ENCODE measurements at places on chromosomes 4 and X. TPM values are rescaled to one million over a fixed set of nuclear protein-coding genes. Genes with fewer than 3 reads are reported as not detected.

- no peaks in the 10 kb centered on the region for H3K4me1 ChIP-seq
- DNase-seq, result no peak
- no peaks in the 10 kb centered on the region for H3K36me3 ChIP-seq
Observed at GRCh38 chr4:60846678-60847077, 353.4 kb upstream of the ADGRL3 start.

DNA sequence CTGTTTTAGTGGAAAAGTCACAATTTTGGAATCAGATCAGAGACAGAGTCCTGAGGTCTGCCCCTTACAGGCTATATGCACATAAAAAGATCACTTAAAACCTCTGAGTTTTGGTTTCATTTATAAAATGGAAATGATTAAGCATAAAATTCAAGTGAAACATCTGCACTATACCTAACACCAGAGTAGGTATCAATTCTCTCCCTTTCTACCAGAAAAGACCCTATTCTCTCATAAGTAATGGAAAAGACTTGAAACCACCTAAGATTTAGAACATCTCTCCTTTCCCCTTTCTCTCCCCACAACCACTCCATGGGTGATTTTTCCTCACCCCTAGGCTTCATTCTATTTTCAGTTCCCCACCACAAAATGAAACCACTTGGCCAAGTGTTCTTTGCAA is 907 bp downstream of the LHFPL1 start:
- H3K27me3 ChIP-seq, result no peaks in the 10 kb centered on the region
- H3K4me1 ChIP-seq, result peaks cover 37% of the 10 kb centered on the region
- H3K27ac ChIP-seq, result peak overlapping the region; percentile 56
- peak overlapping the region; percentile 52 for H3K4me3 ChIP-seq
- DNase-seq, result no peak

GRCh38 chr4:186497043-186497442 is 58.3 kb downstream of the MTNR1A start:
- H3K36me3 ChIP-seq, result no peaks in the 10 kb centered on the region
- H3K27me3 ChIP-seq, result no peaks in the 10 kb centered on the region
- H3K4me3 ChIP-seq, result no peak overlapping the region
- DNase-seq, result no peak
- no peaks in the 10 kb centered on the region for H3K4me1 ChIP-seq

DNA sequence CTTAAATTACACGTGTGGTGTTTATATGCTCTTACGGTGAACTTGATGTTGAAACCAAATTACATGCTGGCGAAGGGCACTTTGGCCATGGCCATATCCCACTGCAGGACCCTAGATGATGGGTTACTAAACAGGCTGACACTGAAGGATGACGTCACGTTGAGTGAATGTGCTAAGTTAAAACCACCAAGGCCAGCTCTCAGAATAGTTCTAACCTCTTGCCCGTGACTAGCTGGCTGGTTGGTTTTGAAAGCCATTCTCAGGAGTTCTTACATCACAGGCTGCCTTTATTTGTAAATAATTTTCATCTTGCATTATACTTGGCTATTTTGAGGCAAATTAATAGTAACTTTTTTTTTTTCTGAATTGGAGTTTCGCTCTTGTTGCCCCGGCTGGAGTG is 41.3 kb upstream of the PHEX start:
- H3K36me3 ChIP-seq, result no peaks in the 10 kb centered on the region
- peaks cover 9% of the 10 kb centered on the region for H3K4me1 ChIP-seq
- H3K4me3 ChIP-seq, result no peak overlapping the region

DNA sequence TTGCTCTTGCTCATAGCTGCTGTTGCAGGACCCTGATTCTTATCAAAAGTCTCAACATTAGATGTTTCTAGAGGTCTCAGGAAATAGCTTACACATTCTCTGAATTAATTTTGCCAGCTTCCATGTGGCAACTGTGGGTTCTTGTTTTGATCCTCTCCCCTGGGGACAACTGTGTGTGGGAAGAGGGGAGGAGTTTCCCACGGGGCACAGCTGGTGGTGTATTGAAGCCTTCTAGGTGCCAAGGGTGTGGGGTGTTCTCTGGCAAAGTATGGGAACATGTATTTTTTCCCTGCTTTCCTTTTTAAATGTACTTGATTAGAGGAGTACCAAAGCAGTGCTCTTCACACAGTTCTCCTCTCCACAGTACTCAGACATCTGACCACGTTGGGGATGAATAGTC is 212.7 kb downstream of the RPA4 start:
- no peak overlapping the region for H3K27ac ChIP-seq
- no peaks in the 10 kb centered on the region for H3K4me1 ChIP-seq
- H3K4me3 ChIP-seq, result no peak overlapping the region

- H3K36me3 ChIP-seq, result no peaks in the 10 kb centered on the region
- no peak overlapping the region for H3K4me3 ChIP-seq
- H3K27me3 ChIP-seq, result no peaks in the 10 kb centered on the region
Observed at GRCh38 chr4:152451496-152451895, 84.4 kb downstream of the FBXW7 start.

GRCh38 chr4:168503652-168504362 is 7.0 kb downstream of the PALLD start:
- no peak for DNase-seq
- no peaks in the 10 kb centered on the region for H3K4me1 ChIP-seq
- no peak overlapping the region for H3K4me3 ChIP-seq
- H3K27ac ChIP-seq, result no peak overlapping the region

- H3K4me1 ChIP-seq, result no peaks in the 10 kb centered on the region
- no peak overlapping the region for H3K4me3 ChIP-seq
- H3K27ac ChIP-seq, result no peak overlapping the region
- no peaks in the 10 kb centered on the region for H3K27me3 ChIP-seq
- no peak for DNase-seq
Observed at GRCh38 chr4:76597423-76597979, 162.5 kb downstream of the SHROOM3 start.

GRCh38 chrX:154363706-154364439 is 10.6 kb downstream of the FLNA start:
- no peaks in the 10 kb centered on the region for H3K27me3 ChIP-seq
- H3K36me3 ChIP-seq, result peaks cover 82% of the 10 kb centered on the region
- no peak overlapping the region for H3K27ac ChIP-seq
- H3K4me3 ChIP-seq, result no peak overlapping the region

- no peak overlapping the region for H3K4me3 ChIP-seq
- H3K27me3 ChIP-seq, result no peaks in the 10 kb centered on the region
- DNase-seq, result no peak
- no peak overlapping the region for H3K27ac ChIP-seq
- no peaks in the 10 kb centered on the region for H3K36me3 ChIP-seq
- no peaks in the 10 kb centered on the region for H3K4me1 ChIP-seq
Observed at GRCh38 chr4:111154934-111155333, 532.1 kb upstream of the PITX2 start.

GRCh38 chr4:181541396-181541795 is 701.8 kb upstream of the TENM3 start:
- no peaks in the 10 kb centered on the region for H3K36me3 ChIP-seq
- H3K27ac ChIP-seq, result no peak overlapping the region
- no peak overlapping the region for H3K4me3 ChIP-seq

DNA sequence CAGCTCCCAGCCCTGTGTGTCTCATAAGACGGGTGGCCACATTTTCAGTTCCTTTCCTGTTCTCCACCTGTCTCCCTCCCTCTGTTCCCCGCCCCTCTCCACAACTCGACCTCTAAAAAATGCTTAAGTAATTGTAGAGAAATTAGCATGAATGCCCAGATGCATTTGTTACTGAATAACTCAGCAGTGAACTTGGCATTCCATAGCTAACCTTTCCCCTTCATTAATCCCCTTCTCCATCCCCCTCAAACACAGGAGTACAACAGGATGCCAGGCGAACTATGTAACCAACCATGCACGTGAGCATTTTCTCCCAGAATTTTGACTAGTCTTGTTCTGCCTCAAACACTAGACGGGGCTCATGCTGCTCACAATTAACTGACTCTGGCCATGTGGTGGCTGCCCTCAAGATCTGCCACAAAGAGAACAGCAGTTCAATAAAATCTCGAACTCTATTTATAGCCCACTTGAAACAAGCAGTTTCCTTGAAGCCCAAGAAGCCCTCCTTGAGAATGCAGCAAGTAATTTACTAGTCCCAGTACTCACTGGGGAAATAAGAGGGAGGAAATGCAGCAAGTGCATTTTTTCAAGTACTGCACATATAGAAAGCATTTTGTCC is 351.2 kb downstream of the ARHGAP24 start:
- no peaks in the 10 kb centered on the region for H3K27me3 ChIP-seq
- no peaks in the 10 kb centered on the region for H3K4me1 ChIP-seq
- H3K27ac ChIP-seq, result no peak overlapping the region
- DNase-seq, result no peak
- H3K4me3 ChIP-seq, result no peak overlapping the region

DNA sequence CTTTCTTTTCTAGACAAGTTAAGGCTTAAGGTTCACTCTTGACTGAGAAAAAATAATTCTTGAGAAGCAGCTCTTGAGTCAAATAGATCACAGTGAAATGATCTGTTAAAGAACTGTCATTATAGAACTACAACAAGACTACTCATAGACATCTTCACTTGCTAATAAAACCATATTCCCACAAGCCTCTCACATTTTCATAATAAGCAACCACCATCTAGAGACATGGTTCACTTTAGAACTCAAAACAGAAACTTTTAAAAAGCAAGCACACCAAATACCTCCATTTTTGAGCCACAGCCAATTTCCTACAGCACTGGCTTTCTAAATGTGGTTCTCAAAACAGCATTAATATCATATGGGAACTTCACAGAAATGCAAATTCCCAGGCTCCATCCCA is 309.5 kb downstream of the TMA16 start:
- no peak overlapping the region for H3K27ac ChIP-seq
- H3K4me3 ChIP-seq, result no peak overlapping the region
- H3K4me1 ChIP-seq, result no peaks in the 10 kb centered on the region
- no peak for DNase-seq

DNA sequence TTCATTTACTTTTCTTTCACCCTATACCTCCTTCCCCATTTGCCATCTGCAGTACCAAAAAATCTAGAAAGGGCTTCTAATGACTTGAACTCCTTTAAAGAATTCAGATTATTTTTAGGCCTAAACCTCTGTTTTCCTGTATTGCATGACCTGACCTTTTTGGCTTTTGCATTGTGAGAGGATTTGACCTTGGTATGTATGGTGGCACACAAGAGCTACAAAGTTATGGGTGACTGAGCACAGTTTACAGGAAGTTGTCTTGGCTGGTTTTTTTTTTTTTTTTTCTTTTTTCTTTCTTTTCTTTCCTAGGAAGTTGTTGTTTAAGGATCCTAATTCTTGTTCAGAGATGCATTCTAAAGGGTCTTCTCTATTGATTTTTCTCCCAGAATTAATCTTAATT is 32.0 kb upstream of the MTMR8 start:
- DNase-seq, result no peak
- H3K4me1 ChIP-seq, result no peaks in the 10 kb centered on the region
- H3K36me3 ChIP-seq, result no peaks in the 10 kb centered on the region
- H3K27ac ChIP-seq, result no peak overlapping the region
- no peak overlapping the region for H3K4me3 ChIP-seq

DNA sequence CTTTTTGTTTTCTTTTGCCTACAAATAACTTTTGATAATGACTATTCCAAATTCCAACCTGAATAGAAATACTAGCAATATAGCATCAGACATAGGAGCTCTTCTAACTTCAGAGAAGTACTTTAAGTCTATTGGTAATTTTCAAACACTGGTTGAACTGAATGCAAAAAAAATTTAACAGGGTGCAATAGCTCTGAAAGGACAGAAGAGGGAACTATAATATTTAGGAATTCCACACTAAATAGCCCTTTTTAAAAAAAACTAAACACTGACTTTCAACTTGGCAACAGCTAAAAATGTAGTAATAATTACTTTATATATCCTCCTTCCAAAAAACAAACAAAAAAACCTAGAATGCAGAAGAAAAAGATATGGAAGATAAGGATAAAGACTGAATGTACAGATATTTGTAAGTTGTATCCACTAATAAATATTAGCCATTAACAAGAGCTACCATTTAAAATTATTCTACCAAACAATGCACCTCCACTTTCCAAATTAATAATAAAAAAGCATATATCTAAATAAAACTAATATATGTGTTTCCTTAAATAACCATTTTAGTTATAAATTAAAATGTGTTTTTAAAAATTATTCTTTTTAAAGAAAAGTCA is 81.4 kb downstream of the FBXW7 start:
- H3K4me3 ChIP-seq, result no peak overlapping the region
- DNase-seq, result no peak
- peaks cover 23% of the 10 kb centered on the region for H3K4me1 ChIP-seq
- no peak overlapping the region for H3K27ac ChIP-seq
- no peaks in the 10 kb centered on the region for H3K36me3 ChIP-seq

- H3K36me3 ChIP-seq, result no peaks in the 10 kb centered on the region
- H3K27ac ChIP-seq, result no peak overlapping the region
- peaks cover 12% of the 10 kb centered on the region for H3K4me1 ChIP-seq
- DNase-seq, result no peak
- no peaks in the 10 kb centered on the region for H3K27me3 ChIP-seq
Observed at GRCh38 chr4:185219551-185220344, 10.3 kb downstream of the SNX25 start.

- no peak overlapping the region for H3K27ac ChIP-seq
- H3K4me1 ChIP-seq, result no peaks in the 10 kb centered on the region
- no peak overlapping the region for H3K4me3 ChIP-seq
- no peaks in the 10 kb centered on the region for H3K36me3 ChIP-seq
Observed at GRCh38 chrX:74521961-74522751, 92.3 kb downstream of the RLIM start.

- H3K27ac ChIP-seq, result no peak overlapping the region
- peaks cover 6% of the 10 kb centered on the region for H3K4me1 ChIP-seq
- no peak for DNase-seq
- no peaks in the 10 kb centered on the region for H3K36me3 ChIP-seq
- no peaks in the 10 kb centered on the region for H3K27me3 ChIP-seq
- H3K4me3 ChIP-seq, result no peak overlapping the region
Observed at GRCh38 chr4:74395633-74396032, 30.7 kb downstream of the EREG start.

DNA sequence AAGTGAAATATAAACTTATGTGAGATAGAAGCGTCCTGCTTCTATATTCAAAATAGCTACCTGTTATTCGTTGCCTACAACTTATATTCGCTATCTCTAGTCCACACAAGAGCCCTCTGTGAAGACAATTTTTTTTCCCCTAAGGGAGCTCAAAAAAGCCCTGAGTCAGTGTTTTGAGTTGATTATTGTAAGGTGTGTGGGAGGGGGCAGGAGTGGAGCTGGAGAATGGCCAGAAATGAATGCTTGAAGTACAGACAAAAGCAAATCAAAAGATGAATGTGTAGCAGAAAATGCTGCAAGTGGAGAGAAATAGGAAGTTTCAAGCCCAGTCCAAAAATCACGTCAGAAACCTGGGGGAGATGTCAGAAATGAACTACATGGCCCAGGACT is 655.0 kb upstream of the LCORL start:
- no peaks in the 10 kb centered on the region for H3K27me3 ChIP-seq
- H3K4me3 ChIP-seq, result no peak overlapping the region
- H3K27ac ChIP-seq, result no peak overlapping the region
- DNase-seq, result no peak

- DNase-seq, result no peak
- peaks cover 33% of the 10 kb centered on the region for H3K36me3 ChIP-seq
- no peaks in the 10 kb centered on the region for H3K4me1 ChIP-seq
- H3K27me3 ChIP-seq, result no peaks in the 10 kb centered on the region
- no peak overlapping the region for H3K4me3 ChIP-seq
Observed at GRCh38 chr4:73055241-73055897, 14.1 kb downstream of the COX18 start.

ACTRT1 gene
- total RNA-seq, result not detected

ZBTB49 gene
- total RNA-seq, result 20.0 TPM

SMIM9 gene
- total RNA-seq, result not detected

BTC gene
- total RNA-seq, result not detected

LRIT3 gene
- total RNA-seq, result 0.26 TPM

PAGE1 gene
- total RNA-seq, result not detected

ZNF157 gene
- 0.87 TPM for total RNA-seq

SLIT2 gene
- total RNA-seq, result not detected
